ENCODE measurements at places on chromosomes 5 and 9.

GRCh38 chr9:33858423-33858822, 41.5 kb downstream of the UBE2R2 start:
- DNase-seq = no peak

DNA sequence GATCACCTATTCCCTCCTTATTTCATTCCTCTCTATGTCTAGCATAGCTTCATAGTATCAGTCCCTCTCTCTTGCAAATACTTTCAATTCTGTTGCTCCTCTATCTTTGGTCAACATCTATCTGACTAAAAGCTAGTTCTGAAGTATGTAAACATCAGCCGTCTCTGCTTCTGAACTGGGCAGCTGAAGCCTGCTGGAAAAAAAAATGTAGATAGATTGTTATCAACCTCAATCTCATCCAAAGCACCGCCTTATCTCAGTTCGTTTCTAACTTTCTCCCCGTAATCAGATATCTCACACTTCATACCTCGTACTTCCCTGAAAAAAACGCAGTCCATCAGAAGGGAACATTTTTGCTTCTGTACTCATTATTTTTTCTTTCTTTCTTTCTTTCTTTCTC, 4.5 kb upstream of the SEMA6A start:
- DNase-seq = no peak

DNA sequence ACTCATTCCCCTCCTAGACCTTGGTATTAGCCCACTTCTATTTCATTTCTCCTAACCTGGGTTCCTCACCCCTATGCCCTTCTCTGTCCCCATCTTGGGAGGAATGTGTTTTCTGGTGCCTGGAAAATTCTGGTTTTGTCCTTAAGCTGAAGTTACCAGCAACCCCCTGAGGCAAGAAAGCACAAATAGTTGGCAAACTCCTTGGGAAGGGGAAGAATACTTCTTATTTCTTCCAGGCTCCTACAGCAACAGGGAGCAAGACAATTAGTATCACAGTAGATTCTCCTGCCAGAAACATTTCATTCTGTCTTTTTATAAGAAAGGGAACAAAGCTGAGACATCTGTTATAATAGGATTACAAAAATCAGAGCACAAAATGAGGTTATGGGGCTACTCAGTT, 142.5 kb downstream of the SNCAIP start:
- no peak for DNase-seq

DNA sequence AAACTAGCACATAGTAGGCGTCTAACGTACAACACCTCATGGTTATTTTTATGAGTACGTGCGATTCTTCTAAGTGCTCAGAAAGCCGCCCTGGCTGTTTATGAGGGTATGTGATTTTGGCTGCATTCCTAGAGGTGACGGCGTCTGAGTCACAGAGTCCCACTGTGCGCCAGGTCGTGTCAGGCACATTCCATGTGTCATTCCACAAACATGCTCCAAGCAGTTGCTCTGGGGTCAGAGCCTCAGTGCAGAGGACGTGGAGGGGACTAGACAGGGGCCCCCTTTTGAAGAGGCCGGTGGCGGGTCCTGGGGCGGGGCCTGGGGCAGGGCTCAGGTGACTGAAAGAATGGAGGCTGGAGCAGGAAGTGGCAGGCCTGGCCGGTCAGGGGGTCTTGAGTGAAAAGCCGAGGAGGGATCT, 51.9 kb downstream of the NEK6 start:
- no peak for DNase-seq

- DNase-seq = no peak
These were observed 734 bp downstream of the PAEP start for GRCh38 chr9:135562235-135562745.

- DNase-seq = no peak
These were observed 235.2 kb upstream of the SLC24A2 start for GRCh38 chr9:20023961-20024571.

- no peak for DNase-seq
These were observed 49.1 kb downstream of the NXNL2 start for GRCh38 chr9:88583901-88584596.

GRCh38 chr9:127534250-127534906, 77.7 kb upstream of the STXBP1 start:
- no peak for DNase-seq

GRCh38 chr5:95238560-95239325, 46.2 kb downstream of the MCTP1 start:
- no peak for DNase-seq

- DNase-seq = no peak
These were observed 42.4 kb upstream of the UBAC1 start for GRCh38 chr9:136003411-136004218.
